ENCODE measurements at places on chromosomes 12 and 14.
A peak's percentile ranks its signal among the peaks of the same experiment; 100 is the strongest.

- DNase-seq = no peak
Measured at GRCh38 chr12:43097471-43097870, 454.5 kb downstream of the ADAMTS20 start.

- DNase-seq = no peak
Measured at GRCh38 chr12:3747976-3748619, 4.8 kb downstream of the CRACR2A start.

DNA sequence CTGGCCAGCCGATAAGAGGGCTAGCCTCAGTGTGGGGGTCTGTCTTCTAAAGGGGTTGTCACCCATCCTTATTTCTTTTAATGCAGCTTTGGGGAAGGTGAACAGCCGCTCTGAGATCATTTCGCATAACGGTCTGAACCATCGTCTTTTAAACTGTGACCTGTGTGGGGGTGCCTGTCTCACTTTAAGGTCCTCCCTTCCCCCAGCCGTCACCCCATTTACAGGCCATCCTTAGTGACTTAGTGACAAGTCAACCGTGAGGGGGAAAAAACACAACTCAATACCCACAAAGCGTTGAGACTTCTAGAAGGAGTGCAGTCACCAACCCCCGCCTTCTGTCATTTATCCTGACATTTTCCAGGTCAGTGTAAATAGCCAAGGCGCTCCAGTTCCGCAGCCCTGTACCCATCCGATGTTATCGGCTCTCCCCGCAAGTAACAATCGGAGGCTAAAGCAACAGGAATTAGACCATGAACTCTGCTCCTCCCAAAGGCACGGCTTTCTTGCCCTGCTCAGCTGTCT, 505 bp upstream of the DENND5B start:
- no peak for DNase-seq

GRCh38 chr14:96254687-96255086, 1.3 kb upstream of the BDKRB1 start:
- DNase-seq = no peak

GRCh38 chr12:64147011-64147631, 75.0 kb downstream of the KICS2 start:
- DNase-seq = no peak

DNA sequence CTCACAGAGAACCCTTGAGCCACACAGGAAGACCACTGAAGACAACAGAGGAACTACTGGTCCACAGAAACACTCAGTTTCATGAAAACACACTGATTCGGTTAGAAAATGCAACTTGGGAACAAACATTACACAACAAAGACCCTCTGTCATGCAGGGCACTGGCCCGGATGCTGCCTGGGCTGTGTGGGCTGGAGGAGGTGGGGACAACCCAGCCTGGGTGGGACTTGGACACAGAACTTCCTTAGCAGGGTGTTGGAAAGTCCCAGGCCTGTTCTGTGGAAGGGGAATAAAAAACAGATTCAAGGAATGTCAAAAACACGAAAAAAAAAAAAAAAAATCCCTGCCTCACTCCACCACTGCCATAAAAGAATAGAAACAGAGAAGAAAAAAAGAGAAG, 181.0 kb downstream of the MON2 start:
- DNase-seq = no peak

GRCh38 chr14:34794941-34795340, 80.2 kb downstream of the BAZ1A start:
- DNase-seq = no peak

DNA sequence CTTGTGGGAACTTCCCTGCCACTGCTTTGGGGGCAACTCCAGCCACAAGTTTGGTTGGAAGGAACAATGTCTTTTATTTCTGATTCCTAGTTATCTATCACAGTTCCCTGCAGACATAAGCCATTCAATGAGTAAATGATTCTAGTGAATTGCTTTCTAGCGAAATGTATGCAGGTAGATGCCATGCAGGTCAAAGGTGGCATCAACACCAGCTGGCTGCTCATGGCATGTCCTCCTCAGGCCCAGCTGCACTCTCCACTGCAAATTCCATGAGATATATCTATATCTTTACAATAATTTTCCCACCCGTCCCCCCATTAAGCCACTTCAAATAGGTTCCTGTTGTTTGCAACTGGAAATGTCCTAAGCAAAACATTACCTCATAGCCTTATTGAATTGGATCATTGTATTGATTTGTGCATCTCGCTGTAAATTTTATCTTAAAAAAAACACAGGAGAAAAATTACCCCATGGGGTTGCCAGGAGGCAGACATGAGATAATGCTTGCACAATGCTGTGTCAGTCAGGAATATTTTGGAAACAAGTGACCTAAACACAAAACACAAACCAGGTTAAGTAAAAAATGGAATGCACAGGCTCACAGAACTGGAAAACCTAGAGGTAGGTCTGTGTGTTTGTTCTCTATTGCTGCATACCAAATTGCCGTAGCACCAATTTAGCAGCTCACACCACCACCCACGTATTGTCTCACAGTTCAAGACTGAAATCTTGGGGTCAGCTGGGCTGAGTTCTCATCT, 32.8 kb upstream of the TXNRD1 start:
- DNase-seq = no peak

GRCh38 chr12:42213023-42213422, 25.0 kb downstream of the YAF2 start:
- DNase-seq = no peak

DNA sequence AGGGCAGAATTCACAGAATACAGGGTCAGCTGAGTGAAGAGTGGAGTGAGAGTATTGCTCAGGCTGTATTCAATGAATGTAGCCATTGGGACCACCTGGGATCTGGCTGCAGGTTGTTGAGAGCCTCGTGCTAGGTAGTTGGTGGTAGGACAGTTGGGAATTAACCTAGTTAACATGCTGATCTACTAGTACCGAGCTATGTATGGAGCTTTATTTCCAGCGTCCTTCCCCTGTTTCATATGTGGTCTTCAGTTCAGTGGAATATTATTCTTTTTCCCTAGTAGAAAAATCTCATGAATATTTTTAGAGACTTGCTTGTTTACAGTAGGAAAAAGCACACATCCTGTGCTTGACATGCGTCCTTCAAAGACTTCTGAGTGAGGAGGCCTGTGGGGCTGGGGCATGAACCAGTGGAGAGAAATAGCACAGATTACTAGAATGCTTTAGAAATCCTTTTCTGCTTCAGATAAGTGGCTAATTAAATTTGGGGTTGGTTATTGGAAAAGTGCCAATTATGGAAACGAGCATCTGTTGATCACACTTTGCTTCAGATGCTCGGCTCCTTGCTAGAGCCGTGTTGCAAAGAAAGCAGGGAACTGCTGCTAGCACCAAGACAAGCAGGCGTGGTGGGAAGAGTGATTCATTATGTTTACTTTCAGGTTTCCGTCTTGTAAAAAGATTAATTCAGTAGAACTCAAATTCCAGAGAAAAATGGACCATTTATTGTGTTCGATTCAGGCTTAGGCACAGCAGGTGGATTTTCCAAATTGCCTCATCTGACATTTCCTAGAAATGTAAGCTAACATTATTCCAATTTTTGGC, 53.6 kb downstream of the ARF6 start:
- DNase-seq = no peak

- DNase-seq = no peak
Measured at GRCh38 chr12:111178181-111179081, 190.5 kb downstream of the PHETA1 start.

DNA sequence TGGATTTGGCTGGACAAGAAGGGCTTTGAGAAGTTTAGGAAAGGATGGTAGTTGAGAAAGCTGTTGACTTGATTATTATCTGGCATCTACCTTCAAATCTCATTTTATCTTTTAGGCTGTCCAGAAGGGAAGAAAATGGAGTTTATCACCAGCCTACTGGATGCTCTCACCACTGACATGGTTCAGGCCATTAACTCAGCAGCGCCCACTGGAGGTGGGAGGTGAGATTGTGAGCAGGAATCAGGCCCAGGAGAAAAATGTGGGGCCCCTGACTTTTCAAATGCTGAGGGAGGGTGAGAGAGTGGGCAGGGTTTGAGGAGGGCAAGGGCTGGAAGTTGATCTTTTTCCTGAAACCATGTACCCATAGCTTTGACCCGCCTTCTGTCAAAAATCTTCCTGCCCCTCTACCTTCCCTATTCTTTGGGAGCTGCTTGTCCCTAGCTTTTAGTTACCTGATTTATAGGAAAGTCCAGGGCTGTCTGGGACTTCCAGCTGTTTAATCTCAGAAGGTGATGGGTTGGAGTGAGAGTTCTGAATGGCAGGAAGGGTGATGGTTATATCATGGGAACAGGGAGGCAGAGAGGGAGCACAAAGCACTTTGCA, 134.2 kb downstream of the SMOC1 start:
- peak; percentile 21 for DNase-seq

GRCh38 chr12:108833757-108834472, 23.5 kb downstream of the SSH1 start:
- DNase-seq = no peak

GRCh38 chr14:55850825-55851241, 267.4 kb upstream of the PELI2 start:
- no peak for DNase-seq

GRCh38 chr12:89352242-89352491, 134 bp downstream of the DUSP6 start:
- DNase-seq = no peak

DNA sequence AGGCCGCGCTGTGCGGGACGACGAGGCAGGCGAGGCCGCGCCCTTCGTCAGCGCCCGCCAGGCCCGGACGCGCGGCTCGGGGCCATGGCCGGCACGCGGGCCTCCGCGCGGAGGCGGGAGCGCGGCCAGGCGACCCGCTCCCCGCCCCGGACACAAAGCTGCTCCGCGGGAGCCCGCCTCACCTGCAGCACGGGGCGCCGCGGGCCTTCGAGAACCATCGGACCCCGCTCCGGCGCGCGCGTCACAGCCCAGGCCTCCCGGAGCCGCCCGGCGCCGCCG, 342 bp downstream of the DICER1 start:
- no peak for DNase-seq

Measured in hematopoietic multipotent progenitor cell treated with erythropoietin and hydrocortisone succinate and interleukin-3 and kit ligand, for 17 days (in vitro differentiated cells).